Progenitor cell of endocrine pancreas (in vitro differentiated cells): ENCODE measurements at places on chromosomes 3 and 15. TPM values are rescaled to one million over a fixed set of nuclear protein-coding genes. Genes with fewer than 3 reads are reported as not detected.

DNA sequence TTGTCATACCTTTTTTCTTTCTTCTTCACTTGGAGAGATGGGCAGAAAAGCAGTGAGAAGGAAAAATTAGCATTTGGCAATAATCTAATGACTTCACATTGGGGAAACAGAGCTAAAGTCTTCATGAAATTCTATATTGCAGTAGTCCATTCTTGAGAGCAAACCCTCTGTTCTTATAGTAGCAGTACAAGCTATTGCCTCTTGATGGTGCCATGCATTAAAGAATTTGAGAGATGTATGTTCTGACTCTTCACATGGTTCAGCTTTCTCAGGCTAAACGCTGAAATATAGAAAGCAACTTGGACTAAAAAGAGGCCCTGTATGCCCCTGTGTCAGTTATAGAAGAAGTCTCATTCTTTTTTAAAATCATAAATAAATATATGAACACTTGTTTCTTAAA is 36.0 kb downstream of the PHLDB2 start:
- no peaks in the 10 kb centered on the region for H3K4me1 ChIP-seq
- H3K27ac ChIP-seq, result no peak overlapping the region
- no peak overlapping the region for H3K4me3 ChIP-seq
- H3K27me3 ChIP-seq, result no peaks in the 10 kb centered on the region
- no peak for DNase-seq
- H3K36me3 ChIP-seq, result peaks cover 24% of the 10 kb centered on the region

DNA sequence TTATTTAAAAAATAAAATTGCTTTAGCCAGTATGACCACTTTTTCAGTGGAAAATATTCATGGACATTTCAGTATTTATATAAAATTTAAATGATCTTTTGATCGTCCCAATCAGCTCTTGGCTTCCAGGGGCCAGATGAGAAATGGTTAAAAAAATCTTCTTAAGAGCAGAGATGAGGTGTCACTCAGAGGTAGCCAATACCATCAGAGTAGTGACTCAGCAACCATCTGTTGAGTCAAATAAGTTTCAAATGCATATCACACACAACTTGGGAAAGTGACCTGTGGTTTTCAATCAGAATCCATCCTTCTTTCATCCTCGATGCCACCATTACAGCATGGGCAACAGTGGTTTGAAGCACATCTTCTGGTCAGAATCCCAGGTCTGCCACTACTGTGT is 958.8 kb upstream of the NR2F2 start:
- H3K4me1 ChIP-seq, result peaks cover 9% of the 10 kb centered on the region
- no peak overlapping the region for H3K4me3 ChIP-seq
- H3K27ac ChIP-seq, result no peak overlapping the region
- H3K36me3 ChIP-seq, result no peaks in the 10 kb centered on the region
- H3K27me3 ChIP-seq, result peaks cover 8% of the 10 kb centered on the region

LIPH gene
- total RNA-seq, result 0.11 and 0.79 TPM in 2 replicates

MKRN3 gene
- 0.24 and 0.46 TPM in 2 replicates for total RNA-seq

DNA sequence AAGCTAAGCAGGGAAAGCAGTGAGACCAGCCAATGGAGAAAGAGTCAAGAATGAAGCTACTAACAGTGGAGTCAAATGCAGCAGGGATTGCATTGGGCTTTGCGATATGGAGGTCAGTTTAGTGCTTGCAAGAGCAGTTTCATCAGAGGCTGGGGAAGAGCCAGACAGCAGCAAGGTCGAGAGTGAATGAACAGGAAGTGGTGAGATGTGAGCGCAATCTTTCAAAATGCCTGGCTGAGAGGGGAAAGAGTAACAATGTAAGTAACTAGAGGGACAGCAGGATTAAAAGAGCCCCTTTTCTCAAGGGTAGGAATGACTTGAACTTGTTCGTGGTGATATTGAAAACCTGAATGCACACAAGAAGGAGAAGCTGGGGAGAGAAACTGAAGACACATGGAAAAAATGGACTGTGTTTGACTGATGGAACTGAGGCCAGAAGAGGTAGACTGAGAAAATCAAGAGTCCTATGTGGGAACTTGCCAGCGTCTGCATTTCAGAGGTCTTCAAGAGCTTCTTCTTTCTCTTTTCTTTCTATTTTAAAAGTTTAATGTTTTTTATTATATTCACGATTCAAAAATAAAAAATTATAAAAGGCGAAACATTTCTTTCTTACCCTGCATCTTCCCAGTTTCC is 30.6 kb upstream of the GPR160 start:
- no peaks in the 10 kb centered on the region for H3K36me3 ChIP-seq
- H3K27me3 ChIP-seq, result peaks cover 5% of the 10 kb centered on the region
- peaks cover 6% of the 10 kb centered on the region for H3K4me1 ChIP-seq
- no peak overlapping the region for H3K4me3 ChIP-seq
- DNase-seq, result no peak

DNA sequence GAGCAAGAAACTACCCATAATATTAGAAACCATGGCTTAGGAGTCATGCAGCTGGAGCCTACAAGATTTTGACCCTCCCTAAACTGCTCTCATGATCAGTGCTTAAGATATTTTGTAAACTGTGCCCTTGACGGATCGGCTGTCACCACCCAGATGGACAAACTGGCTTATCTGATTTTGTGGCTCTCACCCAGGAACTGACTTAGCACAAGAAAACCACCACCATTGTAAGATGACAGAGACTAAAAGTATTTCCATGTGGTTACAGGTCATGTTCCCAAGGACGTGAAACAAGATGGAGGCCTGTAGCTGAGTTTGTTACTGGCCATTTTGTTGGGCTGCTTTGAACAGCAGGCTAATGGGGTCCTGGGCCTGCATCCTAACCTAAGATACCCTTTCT is 940.9 kb downstream of the OTOL1 start:
- no peaks in the 10 kb centered on the region for H3K27me3 ChIP-seq
- no peak for DNase-seq
- no peak overlapping the region for H3K4me3 ChIP-seq
- H3K4me1 ChIP-seq, result no peaks in the 10 kb centered on the region

GRCh38 chr15:48984811-48985352 is 21.2 kb upstream of the SHC4 start:
- H3K4me1 ChIP-seq, result peaks cover 20% of the 10 kb centered on the region
- H3K4me3 ChIP-seq, result no peak overlapping the region
- no peak for DNase-seq
- no peak overlapping the region for H3K27ac ChIP-seq
- H3K27me3 ChIP-seq, result peaks cover 6% of the 10 kb centered on the region

- H3K27ac ChIP-seq, result peak overlapping the region; percentile 25
- no peaks in the 10 kb centered on the region for H3K27me3 ChIP-seq
- H3K4me3 ChIP-seq, result no peak overlapping the region
Measured at GRCh38 chr3:151387432-151387831, 2.9 kb upstream of the P2RY12 start.

- peaks cover 6% of the 10 kb centered on the region for H3K27me3 ChIP-seq
- no peak overlapping the region for H3K4me3 ChIP-seq
- H3K36me3 ChIP-seq, result no peaks in the 10 kb centered on the region
- H3K27ac ChIP-seq, result no peak overlapping the region
- no peaks in the 10 kb centered on the region for H3K4me1 ChIP-seq
Measured at GRCh38 chr15:66951531-66952320, 113.7 kb upstream of the SMAD3 start.

- no peak overlapping the region for H3K4me3 ChIP-seq
- no peak overlapping the region for H3K27ac ChIP-seq
- H3K4me1 ChIP-seq, result no peaks in the 10 kb centered on the region
- H3K27me3 ChIP-seq, result no peaks in the 10 kb centered on the region
- DNase-seq, result no peak
Measured at GRCh38 chr15:83914906-83915305, 261.0 kb downstream of the ADAMTSL3 start.

GRCh38 chr15:98484914-98485313 is 163.4 kb upstream of the IGF1R start:
- peaks cover 4% of the 10 kb centered on the region for H3K27me3 ChIP-seq
- no peak overlapping the region for H3K4me3 ChIP-seq
- peaks cover 3% of the 10 kb centered on the region for H3K36me3 ChIP-seq
- H3K4me1 ChIP-seq, result no peaks in the 10 kb centered on the region
- no peak for DNase-seq

CCR8 gene
- total RNA-seq, result not detected in 2 replicates

GRCh38 chr3:30682434-30683155 is 76.2 kb downstream of the TGFBR2 start:
- no peak for DNase-seq
- no peak overlapping the region for H3K27ac ChIP-seq
- no peak overlapping the region for H3K4me3 ChIP-seq
- no peaks in the 10 kb centered on the region for H3K4me1 ChIP-seq
- H3K36me3 ChIP-seq, result peaks cover 29% of the 10 kb centered on the region
- H3K27me3 ChIP-seq, result no peaks in the 10 kb centered on the region

DNA sequence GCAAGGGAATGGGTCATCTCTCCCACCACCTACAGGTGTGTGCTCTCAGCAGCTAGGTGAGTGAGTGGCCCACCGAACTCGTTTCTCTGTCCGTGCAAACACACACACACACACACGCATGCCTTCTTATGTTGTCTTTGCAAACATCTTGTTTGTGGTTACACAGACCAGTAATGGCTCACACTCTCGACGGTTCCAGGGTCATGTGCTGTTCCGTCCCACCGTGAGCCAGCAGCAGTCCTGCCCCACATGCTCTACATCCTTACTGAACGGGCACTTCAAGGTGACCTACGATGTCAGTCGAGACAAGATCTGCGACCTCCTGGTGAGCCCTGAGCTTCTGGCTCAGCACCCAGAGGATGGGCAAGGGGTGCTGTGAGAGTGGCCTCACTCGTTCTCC is 4.3 kb downstream of the ITIH1 start:
- no peaks in the 10 kb centered on the region for H3K36me3 ChIP-seq
- H3K27ac ChIP-seq, result no peak overlapping the region
- H3K27me3 ChIP-seq, result peaks cover 23% of the 10 kb centered on the region
- no peak overlapping the region for H3K4me3 ChIP-seq

GRCh38 chr3:177601152-177601551 is 403.9 kb upstream of the TBL1XR1 start:
- no peak overlapping the region for H3K27ac ChIP-seq
- DNase-seq, result no peak
- no peak overlapping the region for H3K4me3 ChIP-seq
- H3K27me3 ChIP-seq, result no peaks in the 10 kb centered on the region
- peaks cover 22% of the 10 kb centered on the region for H3K4me1 ChIP-seq

GRCh38 chr3:13419505-13420044 is 547 bp downstream of the NUP210 start:
- no peak overlapping the region for H3K27ac ChIP-seq
- peak overlapping the region; percentile 77 for H3K4me3 ChIP-seq
- peaks cover 7% of the 10 kb centered on the region for H3K4me1 ChIP-seq
- DNase-seq, result peak; percentile 33
- H3K27me3 ChIP-seq, result no peaks in the 10 kb centered on the region

DNA sequence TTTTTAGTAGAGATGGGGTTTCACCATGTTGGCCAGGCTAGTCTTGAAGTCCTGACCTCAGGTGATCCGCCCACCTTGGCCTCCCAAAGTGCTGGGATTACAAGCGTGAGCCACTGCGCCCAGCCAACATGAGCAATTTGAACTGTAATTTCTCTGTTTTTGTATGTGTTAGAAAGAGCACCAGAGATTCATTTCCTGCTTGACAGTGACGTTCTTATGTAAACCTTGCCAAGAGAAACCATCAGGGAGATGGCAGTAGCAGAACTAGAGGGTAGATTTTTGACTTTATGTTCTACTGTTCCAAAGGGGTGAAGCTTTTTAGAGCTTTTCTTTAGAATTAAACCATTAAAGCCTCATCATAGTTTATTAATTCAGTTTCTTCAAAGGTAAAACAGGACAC is 148.1 kb upstream of the UMPS start:
- H3K27me3 ChIP-seq, result peaks cover 29% of the 10 kb centered on the region
- no peak overlapping the region for H3K4me3 ChIP-seq
- no peak overlapping the region for H3K27ac ChIP-seq
- peaks cover under 1% of the 10 kb centered on the region for H3K36me3 ChIP-seq
- peaks cover 24% of the 10 kb centered on the region for H3K4me1 ChIP-seq
- DNase-seq, result no peak

SELENOK gene
- total RNA-seq, result 40.2 and 44.2 TPM in 2 replicates

DNA sequence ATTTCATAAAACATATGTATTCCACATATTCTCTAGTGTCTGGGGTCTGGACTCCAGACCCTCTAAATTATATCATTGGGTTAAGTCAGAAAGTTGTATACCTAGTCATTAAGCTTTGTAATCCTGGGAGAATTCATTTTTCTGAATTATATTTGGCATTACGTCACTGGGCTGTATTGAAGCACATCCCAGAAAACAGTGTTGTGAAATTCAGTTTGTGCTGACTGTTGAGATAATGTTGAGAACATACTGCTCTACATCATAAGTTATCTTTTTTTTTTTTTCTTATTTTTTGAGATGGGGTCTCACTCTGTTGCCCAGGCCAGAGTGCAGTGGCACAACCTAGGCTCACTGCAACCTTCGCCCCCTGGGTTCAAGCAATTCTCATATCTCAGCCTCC is 153.1 kb upstream of the STT3B start:
- DNase-seq, result no peak
- H3K4me1 ChIP-seq, result peaks cover 3% of the 10 kb centered on the region
- H3K27me3 ChIP-seq, result no peaks in the 10 kb centered on the region
- H3K4me3 ChIP-seq, result no peak overlapping the region
- no peak overlapping the region for H3K27ac ChIP-seq

CRTAP gene
- total RNA-seq, result 64.7 and 66.9 TPM in 2 replicates

GRCh38 chr15:79283252-79284048 is 928 bp downstream of the ANKRD34C start:
- no peaks in the 10 kb centered on the region for H3K36me3 ChIP-seq
- H3K27me3 ChIP-seq, result peaks cover 97% of the 10 kb centered on the region
- H3K4me3 ChIP-seq, result no peak overlapping the region
- DNase-seq, result peak; percentile 75

DNA sequence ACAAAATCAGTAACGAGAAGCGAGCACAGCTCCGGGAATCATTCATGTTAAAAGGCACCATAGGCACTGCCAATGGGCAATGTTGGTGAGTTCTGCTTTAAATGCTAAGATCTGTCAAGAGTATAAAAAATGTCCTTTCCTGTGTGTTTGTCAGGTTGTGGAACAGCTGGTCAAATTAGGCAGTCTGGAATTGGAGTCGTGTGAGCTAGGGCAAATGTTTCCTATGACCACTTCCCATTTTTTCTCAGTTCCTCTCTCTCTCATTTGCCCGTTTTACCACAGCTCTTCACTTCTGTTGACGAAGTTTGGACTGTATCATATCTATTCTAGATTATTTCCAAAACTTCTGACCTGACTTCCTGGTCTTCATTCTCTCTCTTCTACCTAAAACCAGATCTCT is 60.8 kb upstream of the GOLIM4 start:
- H3K27ac ChIP-seq, result no peak overlapping the region
- no peaks in the 10 kb centered on the region for H3K36me3 ChIP-seq
- H3K4me1 ChIP-seq, result no peaks in the 10 kb centered on the region
- H3K27me3 ChIP-seq, result peaks cover 17% of the 10 kb centered on the region
- no peak for DNase-seq

SMAD6 gene
- 35.5 and 38.9 TPM in 2 replicates for total RNA-seq

EPHA3 gene
- 0.17 and 0.38 TPM in 2 replicates for total RNA-seq

- no peak overlapping the region for H3K27ac ChIP-seq
- peaks cover 2% of the 10 kb centered on the region for H3K4me1 ChIP-seq
- peaks cover 4% of the 10 kb centered on the region for H3K36me3 ChIP-seq
- no peak overlapping the region for H3K4me3 ChIP-seq
Measured at GRCh38 chr3:188236271-188236670, 82.3 kb downstream of the LPP start.

KCNMB2 gene
- total RNA-seq, result 0.40 TPM in 1 of 2 replicates, not detected in the other
